ENCODE measurements at places on chromosomes 7 and 10.

GRCh38 chr10:96560966-96561887, 25.6 kb downstream of the TM9SF3 start:
- DNase-seq: no peak

DNA sequence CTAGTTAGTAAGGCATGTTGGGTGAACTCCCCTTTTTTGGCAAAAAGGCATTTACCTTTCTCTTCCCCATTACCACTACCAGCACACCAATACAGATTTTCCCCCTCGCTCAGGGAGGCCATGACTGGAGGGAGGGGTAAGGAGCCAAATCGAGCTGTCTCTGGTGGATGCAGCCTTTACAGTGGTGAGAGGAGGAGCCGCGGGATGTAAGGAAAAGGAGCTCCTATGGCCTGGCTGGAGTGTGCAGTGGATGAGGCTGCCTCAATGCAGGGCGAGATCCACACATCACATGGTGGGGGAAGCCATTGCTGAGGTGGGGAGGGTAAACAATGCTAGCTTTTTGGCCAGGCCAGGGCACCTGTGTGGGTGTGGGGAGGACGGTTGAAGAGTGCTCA, 416.2 kb downstream of the EXOC4 start:
- DNase-seq: no peak

DNA sequence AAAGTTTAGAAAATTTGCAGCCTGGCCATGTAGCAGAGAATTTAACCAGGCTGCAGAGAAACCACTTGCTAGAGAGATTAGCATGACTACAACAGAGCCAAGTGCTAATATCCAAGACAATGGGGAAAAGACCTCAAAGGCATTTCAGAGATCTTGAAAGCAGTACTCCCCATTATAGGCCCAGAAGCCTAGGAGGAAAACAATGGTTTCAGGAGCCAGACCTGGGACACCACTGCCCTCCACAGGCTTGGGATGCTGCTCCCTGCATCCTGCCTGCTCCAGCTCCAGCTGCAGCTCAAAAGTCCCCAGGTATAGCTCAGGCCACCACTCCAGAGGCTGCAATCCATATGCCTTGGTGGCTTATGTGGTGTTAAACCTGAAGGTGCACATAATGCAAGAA, 101.5 kb upstream of the TMEM72 start:
- DNase-seq: no peak

- no peak for DNase-seq
Observed at GRCh38 chr10:62071846-62072281, 170.4 kb downstream of the ARID5B start.

DNA sequence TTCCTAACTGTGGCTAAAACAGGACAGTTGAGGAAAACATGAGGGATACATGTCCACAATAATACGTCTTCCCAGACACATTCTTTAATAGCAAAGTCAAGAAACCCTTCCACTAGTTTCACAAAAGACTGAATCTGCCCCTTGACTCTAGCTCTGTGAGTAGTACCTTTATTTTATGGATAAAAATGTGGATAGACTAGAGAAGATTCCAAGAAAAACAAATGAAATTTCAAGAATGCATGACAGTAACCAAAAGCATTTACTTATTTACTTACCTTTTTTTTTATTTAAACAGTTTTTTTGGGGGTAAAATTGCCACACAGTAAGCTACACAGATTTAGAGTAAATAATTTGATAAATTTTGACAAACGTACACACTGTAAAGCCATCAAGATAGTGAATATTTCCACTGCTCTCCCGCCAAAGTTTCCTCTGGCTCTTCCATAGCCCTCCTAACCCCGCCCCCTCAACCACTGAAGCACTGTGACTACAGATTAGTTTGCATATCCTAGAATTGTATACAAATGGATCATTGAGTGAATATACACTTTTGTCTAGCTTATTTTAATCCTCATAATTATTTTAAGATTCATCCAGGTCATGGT, 420.4 kb upstream of the ZMIZ1 start:
- DNase-seq: no peak

DNA sequence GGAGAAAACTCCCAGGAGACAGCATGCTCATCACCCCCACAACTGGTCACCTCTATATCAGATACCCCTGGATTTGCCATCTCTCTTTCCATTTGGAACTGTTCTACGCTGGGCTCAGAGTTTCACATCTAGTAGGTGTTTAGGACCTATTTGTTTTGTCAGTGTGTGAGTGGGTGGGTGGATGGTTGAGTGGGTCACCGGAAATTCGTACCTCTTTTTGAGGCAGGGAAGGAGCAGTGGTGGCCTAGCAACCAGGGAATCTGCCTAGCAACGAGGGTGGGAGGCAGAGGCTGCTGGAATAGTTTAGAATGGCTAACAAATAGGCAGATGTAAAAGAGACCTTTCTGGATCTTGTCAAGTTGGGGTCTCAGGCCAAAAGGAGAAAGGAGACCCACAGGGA, 23.2 kb upstream of the SLF2 start:
- DNase-seq: no peak

DNA sequence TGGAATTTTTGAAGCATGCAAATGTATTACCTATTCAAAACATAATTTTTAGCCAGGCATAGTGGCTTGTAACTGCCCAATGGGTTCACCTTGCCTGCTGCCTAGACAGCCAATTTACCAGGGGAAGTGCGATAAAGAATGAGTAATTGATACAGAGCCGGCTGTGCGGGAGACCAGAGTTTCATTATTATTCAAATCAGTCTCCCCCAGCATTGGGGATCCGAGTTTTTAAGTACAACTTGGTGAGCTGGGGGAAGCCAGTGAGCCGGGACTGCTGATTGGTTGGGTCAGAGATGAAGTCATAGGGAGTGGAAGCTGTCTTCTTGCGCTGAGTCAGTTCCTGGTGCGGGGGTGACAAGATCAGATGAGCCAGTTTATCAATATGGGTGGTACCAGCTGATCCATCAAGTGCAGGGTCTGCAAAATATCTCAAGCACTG, 29.1 kb upstream of the NRBF2 start:
- no peak for DNase-seq
